ENCODE measurements at places on chromosomes 11 and 22.

DNA sequence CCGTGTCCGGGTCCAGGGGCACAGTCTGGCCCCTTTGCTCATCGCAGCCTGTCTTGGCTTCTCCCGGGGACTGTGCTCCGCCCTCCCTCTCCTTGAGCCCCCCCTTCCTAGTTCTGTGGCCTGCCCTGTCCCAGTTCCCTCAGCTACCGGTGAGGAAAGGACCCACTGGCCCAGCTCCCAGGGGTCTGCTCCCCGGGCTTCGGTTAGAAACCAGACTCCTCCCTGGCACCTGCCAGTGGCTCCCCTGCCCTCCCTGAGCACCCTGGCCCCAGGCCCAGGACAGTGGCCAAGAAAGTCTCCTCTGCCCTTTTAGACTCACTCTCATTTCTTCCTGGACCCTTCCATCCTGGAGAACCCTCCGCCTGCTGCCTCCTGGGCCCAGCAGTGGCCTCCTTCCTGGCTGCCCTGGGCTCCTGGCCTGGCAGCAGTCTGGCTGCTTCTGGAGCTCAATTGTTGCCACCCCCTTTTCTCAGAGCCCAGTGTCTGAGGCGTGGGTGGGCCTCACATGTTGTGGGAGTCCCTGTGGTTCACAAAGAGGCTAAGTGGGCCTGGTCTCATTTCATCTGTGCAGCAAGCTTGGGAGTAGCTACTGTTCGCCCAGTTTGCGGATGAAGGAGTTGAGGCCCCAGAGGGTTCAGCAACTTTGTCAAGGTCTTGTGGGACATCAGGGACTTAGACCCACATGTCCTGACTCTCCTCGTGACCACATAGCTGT, 12.6 kb downstream of the PRDM11 start:
- no peak for DNase-seq

DNA sequence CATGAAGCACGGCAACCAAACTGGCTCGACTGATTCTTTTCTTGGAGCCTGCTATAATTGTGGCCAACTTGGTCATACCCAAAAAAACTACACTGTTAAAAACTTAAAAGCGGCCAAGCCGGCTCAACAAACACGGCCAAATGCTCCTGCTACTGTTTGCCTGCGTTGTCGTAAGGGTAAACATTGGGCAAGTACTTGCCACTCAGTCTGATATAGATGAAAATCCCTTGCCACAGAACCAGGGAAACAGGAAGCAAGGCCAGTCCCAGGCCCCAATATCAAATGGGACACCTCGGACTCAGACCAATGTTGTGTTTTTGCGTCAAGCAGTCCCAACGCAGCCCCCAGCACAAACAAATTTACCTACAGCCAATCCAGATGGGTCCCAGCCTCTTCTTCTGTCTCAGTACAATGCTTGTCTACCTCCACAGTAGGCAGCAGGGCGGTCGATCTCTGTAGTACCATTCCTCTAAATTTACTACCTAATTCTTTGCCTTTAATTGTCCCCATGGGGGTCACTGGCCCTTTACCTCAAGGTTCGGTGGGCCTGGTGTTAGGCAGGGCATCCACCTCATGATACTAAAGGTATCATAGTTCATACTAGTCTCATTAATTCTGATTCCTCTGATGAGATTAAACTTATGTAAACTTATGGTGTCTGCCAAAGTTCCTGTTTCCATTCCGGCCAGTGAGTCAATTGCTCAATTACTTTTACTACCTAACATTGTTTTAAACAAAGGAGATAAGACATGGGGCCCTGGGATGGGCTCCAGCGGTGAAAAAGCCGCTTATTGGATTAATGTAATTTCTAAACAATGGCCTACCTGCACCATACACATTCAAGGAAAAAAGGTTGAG, 3.7 kb upstream of the COMT start:
- no peak for DNase-seq

GRCh38 chr11:29685361-29685760, 331.5 kb downstream of the KCNA4 start:
- DNase-seq, result no peak

GRCh38 chr22:31629741-31630184, 32.3 kb downstream of the PISD start:
- no peak for DNase-seq

DNA sequence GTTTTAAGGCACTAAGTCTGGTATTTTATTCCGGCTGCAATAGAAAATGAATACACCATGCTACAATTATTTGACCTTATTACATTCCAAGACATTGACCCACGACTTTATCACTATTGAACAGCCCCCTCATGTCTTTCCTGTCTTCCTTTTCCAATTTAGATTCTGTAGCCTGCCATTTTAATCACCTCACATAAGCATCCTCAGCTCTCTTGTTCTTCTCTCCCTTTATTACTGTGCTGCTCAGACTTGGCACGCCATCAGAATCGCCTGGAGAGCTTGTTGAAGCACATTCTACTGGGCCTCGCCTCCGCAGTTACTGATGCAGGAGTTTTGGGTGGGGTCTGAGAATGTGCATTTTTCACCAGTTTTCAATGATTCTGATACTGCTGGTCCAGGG, 38.7 kb upstream of the SWAP70 start:
- no peak for DNase-seq

GRCh38 chr11:3014057-3014938, 22.2 kb upstream of the NAP1L4 start:
- no peak for DNase-seq

GRCh38 chr11:120590472-120590871, 78.9 kb downstream of the GRIK4 start:
- DNase-seq, result no peak

DNA sequence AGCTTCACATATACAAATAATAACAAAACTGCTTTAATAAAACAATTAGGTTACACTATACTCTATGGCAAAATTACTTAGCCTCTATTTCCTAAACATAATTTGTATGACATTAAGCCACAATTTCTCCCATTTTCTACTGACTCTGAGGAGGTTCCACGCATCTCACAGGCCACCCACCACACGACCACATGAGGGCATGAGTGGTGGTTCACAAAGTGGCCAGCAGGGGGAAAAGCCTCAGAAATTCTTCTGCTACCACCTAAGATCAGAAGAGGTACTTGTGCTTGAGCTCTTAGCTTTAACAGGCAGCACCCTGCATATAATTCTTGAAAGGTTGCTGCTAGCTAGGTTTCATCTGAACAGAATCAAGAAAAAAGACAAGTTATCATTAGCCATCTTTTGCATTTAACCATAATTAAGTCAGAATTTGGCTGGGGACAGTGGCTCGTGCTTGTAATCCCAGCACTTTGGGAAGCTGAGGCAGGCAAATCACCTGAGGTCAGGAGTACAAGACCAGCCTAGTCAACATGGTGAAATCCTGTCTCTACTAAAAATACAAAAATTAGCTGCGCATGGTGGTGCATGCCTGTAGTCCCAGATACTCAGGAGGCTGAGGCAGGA, 7.7 kb downstream of the LPXN start:
- DNase-seq, result peak; percentile 74

GRCh38 chr11:19672586-19673206, 39.9 kb upstream of the NAV2 start:
- no peak for DNase-seq

DNA sequence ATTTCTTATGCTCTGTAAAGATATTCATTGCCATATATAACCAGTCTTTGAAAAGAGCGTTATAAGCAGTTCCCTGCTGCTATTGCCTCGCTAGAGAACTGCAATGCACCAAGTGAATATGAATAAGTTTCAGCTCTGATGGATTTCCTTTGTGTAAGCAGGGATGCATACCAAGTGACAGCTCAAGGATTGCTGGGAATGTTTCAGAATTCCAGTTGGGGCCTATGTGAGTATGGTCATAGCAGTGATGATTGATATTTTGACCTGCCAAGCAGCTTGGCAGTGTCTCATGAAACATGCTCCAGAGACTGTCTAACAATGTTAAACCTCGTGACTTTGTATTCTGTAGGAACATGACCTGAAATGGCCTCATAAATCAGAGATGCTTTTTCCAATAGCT, 312.6 kb downstream of the C11orf87 start:
- DNase-seq, result no peak

DNA sequence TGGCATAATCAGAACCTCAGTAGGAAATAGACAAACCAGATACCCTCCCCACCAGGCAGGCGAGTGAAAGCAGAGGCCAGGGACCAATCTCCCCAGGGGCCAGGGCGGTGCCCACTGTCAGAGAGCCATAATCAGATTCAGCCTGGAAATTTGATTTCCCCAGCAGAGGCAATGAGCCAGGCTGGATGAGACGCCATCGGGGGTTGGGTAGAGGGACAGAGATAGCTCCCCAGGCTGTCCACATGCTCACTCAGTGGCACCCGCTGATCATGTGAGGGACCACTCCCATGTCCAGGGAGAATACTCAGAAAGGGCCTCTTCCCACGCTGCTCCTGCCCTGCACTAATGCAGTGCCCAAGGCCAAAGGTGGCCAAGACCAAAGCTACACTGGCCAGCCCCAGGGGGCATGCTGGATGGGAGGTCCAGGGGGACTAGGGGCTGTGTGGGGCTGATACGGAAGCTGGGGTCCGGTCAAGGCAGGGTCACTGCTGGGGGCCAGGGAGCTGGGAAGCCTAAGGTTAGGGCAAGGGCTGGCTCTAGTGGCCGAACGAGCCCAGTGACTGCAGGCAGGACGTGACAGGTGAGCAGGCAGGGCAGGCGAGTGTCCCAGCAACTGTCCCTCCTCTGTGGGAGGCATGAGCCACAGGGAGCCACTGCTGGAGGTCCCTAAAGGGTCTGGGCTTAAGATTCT, 19.8 kb downstream of the ARVCF start:
- DNase-seq, result no peak

GRCh38 chr11:17208257-17208999, 642 bp upstream of the PIK3C2A start:
- peak; percentile 49 for DNase-seq

- DNase-seq, result no peak
Observed at GRCh38 chr11:103811870-103812455, 224.5 kb upstream of the DDI1 start.

- no peak for DNase-seq
Observed at GRCh38 chr11:63906087-63906486, 10.9 kb downstream of the RCOR2 start.

- DNase-seq, result no peak
Observed at GRCh38 chr11:103690356-103690755, 346.1 kb upstream of the DDI1 start.

GRCh38 chr22:20027966-20028854, 7.3 kb downstream of the TANGO2 start:
- DNase-seq, result peak; percentile 9

- DNase-seq, result no peak
Observed at GRCh38 chr11:68140496-68141245, 19.5 kb upstream of the CHKA start.

GRCh38 chr11:68935516-68936357, 32.0 kb downstream of the IGHMBP2 start:
- no peak for DNase-seq

- DNase-seq, result no peak
Observed at GRCh38 chr11:6755953-6756347, 15.8 kb downstream of the OR2AG2 start.

DNA sequence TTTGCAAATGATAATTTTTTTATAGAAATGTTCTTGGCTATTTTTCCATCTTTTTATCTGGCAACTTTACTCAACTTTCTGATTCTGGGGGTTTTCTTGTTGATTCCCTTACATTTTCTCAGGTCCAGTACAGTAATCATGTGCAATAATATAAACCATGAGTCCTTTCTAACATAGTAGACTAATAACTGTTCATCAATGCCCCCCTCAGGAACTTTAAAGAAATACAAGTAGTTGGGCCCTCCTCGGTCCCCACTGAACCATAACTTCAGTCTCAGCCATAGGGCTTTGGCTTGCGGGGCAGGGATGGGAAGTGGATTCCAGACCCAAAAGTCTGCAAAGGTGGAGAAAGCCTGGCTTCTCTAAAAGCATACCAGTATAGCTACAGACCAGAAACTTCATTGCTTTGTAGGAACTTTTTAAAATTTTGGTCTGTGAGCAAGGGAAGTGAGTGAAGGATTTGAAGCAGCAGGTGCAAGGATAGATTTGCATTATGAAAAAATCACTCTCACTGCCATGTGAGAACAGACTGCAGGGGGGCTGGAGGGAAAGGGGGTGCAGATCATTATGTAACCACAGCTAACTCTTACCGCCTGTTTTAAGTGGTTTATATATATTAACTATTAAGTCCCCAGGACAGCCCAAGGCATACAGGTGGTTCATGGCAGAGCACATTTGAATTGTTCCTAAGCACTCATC, 10.4 kb upstream of the TUB start:
- no peak for DNase-seq

- DNase-seq, result no peak
Observed at GRCh38 chr11:18392434-18393321, 1.7 kb upstream of the LDHA start.

- DNase-seq, result no peak
Observed at GRCh38 chr22:45945621-45946106, 31.3 kb downstream of the WNT7B start.

DNA sequence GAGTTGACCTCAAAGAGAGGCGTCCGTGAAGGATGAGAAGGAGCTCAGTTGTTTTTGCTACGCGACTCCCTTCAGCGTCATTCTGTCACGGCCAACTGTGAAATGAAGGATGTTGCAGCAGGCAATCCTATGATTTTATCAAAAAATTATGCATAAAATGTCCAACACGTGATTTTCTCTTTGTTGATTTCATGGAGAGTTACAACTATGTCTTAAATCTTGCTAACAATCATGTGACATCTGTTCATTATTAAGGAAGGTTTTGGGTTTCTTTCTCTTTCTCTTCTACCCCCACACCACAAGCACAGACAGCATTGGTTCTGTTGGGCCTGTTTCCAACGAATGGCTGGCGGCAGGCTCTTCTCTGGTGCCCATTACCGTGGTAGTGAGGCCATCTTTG, 3.7 kb downstream of the KRTAP5-4 start:
- DNase-seq, result no peak

- DNase-seq, result no peak
Observed at GRCh38 chr22:44842417-44842816, 90.0 kb downstream of the ARHGAP8 start.

DNA sequence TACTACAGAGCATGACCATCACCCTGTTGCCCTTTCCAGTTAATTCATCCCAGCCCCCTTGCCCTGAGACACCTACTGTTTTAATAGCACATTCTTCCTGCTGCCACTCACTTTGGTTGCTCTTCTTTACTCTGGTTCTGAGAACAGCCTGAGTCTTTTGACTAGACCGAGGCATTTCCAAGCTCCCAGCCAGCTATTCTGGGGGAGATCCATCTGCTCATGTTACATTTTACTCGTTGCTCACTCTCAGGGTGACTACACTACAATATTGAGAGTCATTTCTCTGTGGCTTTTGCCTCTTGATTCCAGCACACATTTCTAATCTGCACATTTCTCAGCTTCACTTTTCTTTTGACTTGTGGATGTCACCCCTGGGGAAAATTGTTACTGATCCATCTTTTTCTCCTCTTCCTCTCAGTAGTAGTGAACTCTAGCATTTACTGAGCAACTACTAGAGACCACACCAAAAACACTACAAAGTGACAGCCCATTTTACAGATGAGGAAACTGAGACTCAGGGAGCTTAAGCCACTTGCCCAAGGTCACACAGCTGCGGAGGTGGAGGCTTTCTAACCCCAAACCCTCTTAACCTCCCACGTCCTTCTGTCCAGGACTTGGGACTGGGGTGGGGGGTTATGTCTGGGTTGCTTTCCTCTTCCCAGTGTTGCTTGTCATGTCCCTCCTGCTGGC, 117.8 kb downstream of the C11orf91 start:
- DNase-seq, result no peak

GRCh38 chr11:121881806-121882205, 234.2 kb downstream of the BLID start:
- DNase-seq, result no peak

- no peak for DNase-seq
Observed at GRCh38 chr11:130209954-130210854, 50.6 kb downstream of the ST14 start.

- no peak for DNase-seq
Observed at GRCh38 chr22:44639891-44640617, 62.0 kb upstream of the PRR5 start.
